Neural crest cell (in vitro differentiated cells): ENCODE measurements at places on chromosomes 7 and 10. TPM values are rescaled to one million over a fixed set of nuclear protein-coding genes. Genes with fewer than 3 reads are reported as not detected.
A peak's percentile ranks its signal among the peaks of the same experiment; 100 is the strongest.

GRCh38 chr7:121398246-121398645 is 2.1 kb upstream of the FAM3C start:
- H3K36me3 ChIP-seq, result no peaks in the 10 kb centered on the region
- H3K27ac ChIP-seq, result no peak overlapping the region
- peaks cover 24% of the 10 kb centered on the region for H3K4me1 ChIP-seq
- no peak for DNase-seq
- no peaks in the 10 kb centered on the region for H3K27me3 ChIP-seq

- H3K4me1 ChIP-seq, result peaks cover 19% of the 10 kb centered on the region
- DNase-seq, result no peak
- H3K36me3 ChIP-seq, result no peaks in the 10 kb centered on the region
- no peaks in the 10 kb centered on the region for H3K27me3 ChIP-seq
- H3K27ac ChIP-seq, result no peak overlapping the region
Measured at GRCh38 chr7:47444376-47445098, 137.4 kb downstream of the TNS3 start.

DNA sequence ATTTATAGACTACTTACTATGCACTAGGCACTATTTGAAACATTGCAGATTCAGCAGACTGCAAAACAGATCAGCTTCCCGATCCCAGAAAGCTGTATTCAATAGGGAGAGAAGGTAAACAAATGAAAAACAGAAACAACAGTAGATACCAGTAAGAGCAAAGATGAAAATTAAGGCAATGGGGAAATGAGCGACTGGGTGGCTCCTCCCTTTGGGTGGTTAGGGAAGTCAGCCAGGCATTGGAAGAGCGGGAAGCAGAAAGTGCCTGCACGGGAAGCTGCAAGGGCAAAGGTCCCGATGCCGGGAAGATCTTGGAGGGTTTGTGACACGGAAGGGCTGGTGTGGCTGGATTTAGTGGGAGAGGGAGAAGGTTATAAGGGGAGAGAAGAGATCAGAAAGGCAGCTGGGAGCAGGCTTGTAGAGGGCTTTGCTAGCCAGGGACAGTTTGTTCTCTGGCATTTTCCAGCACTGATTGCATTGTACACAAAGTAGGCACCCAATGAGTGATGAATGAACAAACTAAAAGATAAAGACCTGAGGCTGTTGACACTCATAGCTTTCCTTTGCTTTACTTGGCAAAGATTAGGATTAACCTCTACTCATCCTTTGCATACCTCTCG is 67.8 kb downstream of the NAMPT start:
- DNase-seq, result no peak
- H3K4me3 ChIP-seq, result no peak overlapping the region
- H3K27ac ChIP-seq, result peak overlapping the region; percentile 81
- H3K27me3 ChIP-seq, result peaks cover 4% of the 10 kb centered on the region
- peaks cover 2% of the 10 kb centered on the region for H3K36me3 ChIP-seq
- peaks cover 4% of the 10 kb centered on the region for H3K4me1 ChIP-seq

DNA sequence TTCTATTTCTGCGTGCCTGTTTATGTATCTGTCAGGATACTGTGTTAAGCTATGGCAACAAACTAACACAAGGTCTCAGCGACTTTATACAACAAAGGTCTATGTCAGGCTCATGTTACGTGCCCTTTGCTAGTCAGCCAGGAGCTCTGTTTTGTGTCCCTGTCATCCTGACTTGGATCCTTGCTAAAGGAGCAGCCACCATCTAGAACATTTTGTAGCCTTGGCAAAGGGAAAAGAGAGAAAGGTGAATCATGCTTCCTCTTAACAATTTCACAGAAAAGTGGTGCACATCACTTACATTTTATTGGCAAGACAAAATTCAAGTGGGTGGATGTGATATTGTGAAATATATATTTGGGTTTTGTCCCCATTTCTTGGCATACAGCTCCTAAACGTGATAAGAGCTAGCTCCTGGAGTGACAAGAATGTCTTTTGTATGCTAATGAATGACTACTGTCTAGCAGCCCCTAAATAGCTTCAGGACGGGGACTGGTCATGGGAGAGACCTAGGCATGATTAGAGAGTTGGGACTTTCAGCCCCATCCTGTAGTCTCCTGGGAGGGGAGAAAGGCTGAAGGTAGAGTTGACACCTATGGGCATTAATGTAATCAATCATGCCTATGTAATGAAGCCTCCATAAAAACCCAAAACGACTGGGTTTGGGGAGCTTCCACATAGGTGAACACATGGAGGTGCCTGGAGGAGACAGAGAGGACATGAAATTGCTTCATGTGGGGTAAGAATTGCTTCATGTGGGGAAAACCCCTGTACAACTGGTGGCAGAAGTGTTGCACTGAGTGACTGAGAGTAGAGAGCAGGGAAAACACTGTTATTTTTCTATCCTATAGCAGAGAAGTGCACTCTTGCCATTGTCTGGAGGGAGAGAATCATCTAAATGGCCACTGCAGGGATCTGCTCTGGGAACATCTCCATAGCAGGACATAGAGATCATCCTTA is 33.0 kb downstream of the MRPL32 start:
- H3K4me1 ChIP-seq, result no peaks in the 10 kb centered on the region
- no peaks in the 10 kb centered on the region for H3K36me3 ChIP-seq
- DNase-seq, result no peak
- H3K27ac ChIP-seq, result no peak overlapping the region

DNA sequence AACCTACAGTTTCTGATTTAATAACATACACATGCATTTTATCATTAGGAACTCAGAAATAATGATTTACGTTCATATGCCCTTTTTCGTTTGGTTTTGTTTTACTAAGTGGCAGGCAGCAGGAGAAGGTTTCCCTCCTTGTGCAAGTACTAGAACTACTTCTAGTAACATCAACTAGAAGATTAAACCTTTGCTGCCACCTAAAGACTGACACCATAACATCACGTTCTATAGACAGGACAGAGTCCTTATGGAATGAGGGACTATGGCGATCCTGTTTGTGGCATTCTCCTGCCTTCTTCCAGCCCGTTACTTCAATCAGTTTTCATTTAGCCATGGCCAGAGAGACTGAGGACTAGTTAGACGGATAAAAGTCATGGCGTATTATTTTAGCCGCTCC is 53.2 kb downstream of the GAD2 start:
- H3K4me3 ChIP-seq, result no peak overlapping the region
- H3K27me3 ChIP-seq, result peaks cover 2% of the 10 kb centered on the region
- H3K36me3 ChIP-seq, result no peaks in the 10 kb centered on the region
- H3K4me1 ChIP-seq, result peaks cover 4% of the 10 kb centered on the region
- no peak overlapping the region for H3K27ac ChIP-seq
- peak; percentile 8 for DNase-seq

DNA sequence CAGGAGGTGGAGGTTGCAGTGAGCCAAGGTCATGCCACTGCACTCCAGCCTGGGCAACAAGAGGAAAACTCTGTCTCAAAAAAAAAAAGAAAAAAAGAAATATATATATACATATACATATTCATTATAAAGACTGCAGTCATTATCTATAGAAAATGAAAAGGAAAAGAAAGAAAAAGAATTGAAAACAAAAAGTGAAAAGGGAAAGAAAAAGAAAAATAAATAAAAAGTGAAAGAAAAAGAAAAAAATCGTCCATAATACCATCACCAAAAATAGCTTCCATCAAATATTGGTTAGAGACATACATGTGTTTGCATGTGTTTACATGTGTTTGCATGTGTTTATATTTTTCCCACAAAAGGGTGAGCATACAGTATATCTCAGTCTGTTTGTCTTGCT is 105.5 kb upstream of the PARD3 start:
- H3K4me3 ChIP-seq, result no peak overlapping the region
- DNase-seq, result no peak
- no peak overlapping the region for H3K27ac ChIP-seq

GRCh38 chr7:151308791-151309190 is 32.8 kb upstream of the NUB1 start:
- H3K4me1 ChIP-seq, result peaks cover 17% of the 10 kb centered on the region
- no peak overlapping the region for H3K27ac ChIP-seq
- no peak for DNase-seq

DNA sequence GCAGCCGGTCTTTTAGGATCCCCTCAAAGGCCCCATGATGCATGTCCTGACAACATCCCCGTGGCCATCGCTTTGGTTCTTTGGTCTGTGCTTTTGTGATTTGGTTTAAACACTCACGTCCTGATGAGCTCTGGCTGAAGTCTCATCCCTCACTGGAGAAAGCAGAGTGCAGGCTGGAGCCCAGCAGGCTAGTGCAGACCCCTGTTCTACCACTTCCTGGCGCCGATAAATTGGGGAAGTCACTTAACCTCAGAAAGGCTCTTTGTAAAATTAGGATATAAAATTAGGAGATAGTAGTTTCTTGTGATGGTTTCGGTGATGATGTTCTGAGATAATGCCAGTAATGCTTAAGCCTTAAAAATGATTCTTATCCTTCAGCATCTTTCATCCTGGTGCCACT is 307.6 kb downstream of the GFRA1 start:
- H3K27me3 ChIP-seq, result no peaks in the 10 kb centered on the region
- peaks cover 5% of the 10 kb centered on the region for H3K4me1 ChIP-seq
- DNase-seq, result no peak
- H3K27ac ChIP-seq, result no peak overlapping the region
- no peak overlapping the region for H3K4me3 ChIP-seq

DNA sequence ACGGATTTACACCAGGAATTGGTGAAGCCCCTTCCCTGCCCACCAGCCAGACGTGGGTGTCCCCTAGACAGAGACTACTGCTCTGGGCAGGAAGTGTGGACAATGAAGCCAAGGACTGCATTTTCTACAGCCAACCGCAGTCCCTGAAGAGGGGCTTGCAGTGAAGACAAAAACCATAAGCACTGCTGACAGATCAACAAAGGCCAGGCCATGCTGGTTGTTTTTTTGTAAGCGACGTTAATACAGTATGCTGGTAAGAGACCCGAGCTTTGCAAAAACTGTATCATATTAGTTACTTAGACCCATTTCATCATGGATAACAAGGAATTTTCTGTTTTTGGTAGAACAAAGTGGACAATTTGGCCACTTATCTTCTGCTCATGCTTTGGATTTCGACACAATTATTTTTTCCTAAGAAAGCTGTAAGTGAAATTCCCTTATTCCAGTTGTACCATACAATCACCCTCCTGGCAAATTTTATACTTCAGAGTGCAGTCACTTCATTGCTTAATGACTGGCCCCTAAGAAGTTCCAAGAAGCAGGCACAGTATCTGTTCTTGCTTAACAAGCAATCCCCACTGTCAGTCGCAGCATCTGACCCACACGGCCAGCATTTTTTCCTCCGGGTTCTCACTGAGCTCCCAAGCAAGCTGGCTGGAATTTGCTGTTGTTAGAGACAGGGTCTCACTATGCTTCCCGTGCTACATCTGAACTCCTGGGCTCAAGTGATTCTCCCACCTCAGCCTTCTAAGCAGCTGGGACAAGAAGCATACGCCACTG is 163.5 kb downstream of the PARD3 start:
- no peak for DNase-seq
- H3K27me3 ChIP-seq, result no peaks in the 10 kb centered on the region
- no peaks in the 10 kb centered on the region for H3K36me3 ChIP-seq
- H3K4me3 ChIP-seq, result peak overlapping the region; percentile 59
- H3K27ac ChIP-seq, result no peak overlapping the region

- H3K27ac ChIP-seq, result no peak overlapping the region
- peaks cover 2% of the 10 kb centered on the region for H3K36me3 ChIP-seq
- H3K27me3 ChIP-seq, result no peaks in the 10 kb centered on the region
- peaks cover 7% of the 10 kb centered on the region for H3K4me1 ChIP-seq
Measured at GRCh38 chr7:78528964-78529363, 730.4 kb downstream of the PHTF2 start.

GRCh38 chr7:48094861-48095293 is 5.8 kb downstream of the UPP1 start:
- no peak overlapping the region for H3K27ac ChIP-seq
- no peak overlapping the region for H3K4me3 ChIP-seq
- H3K4me1 ChIP-seq, result peaks cover 16% of the 10 kb centered on the region
- H3K36me3 ChIP-seq, result peaks cover 6% of the 10 kb centered on the region
- H3K27me3 ChIP-seq, result no peaks in the 10 kb centered on the region

DNA sequence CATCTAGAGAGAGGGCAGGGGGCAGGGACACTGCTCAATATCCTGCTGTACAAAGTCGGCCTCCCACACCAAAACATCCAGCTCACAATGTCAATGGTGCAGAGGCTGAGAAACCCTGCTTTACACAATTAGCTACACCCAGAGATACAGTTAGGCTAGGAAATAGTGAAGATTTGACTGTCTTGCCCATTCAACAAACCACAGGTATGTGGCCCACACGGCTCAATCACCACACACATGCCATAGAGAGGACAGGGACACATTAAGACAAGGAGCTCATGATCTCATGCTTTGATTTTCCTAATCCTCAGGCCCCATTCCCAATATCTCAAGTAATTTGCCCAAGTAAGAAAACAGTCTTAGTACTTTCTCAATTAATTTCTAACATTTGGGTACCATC is 110.4 kb downstream of the OSBPL3 start:
- peaks cover 7% of the 10 kb centered on the region for H3K36me3 ChIP-seq
- no peaks in the 10 kb centered on the region for H3K27me3 ChIP-seq
- no peaks in the 10 kb centered on the region for H3K4me1 ChIP-seq
- H3K27ac ChIP-seq, result no peak overlapping the region
- DNase-seq, result no peak

DNA sequence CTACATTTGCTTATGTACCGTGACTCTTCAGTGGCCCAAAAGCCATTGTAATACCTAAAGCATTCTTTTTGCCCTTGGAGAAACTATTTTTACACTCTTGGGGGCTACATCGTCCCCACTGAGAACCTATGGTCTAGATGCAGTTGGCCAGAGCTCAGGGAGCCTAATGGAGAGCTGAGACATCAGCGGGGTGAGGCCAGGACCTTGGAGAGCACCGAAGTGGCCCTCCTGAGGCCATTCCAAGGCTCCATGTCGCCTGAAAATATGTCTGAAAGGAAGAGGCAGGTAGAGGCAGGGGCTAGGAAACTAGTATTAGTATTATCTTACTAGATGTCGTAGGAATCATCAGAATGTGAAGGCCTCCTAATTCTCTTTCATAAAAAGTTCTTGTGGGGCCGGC is 4.9 kb downstream of the PKD2L1 start:
- no peaks in the 10 kb centered on the region for H3K4me1 ChIP-seq
- DNase-seq, result no peak
- no peaks in the 10 kb centered on the region for H3K36me3 ChIP-seq
- no peak overlapping the region for H3K4me3 ChIP-seq

- no peak for DNase-seq
- H3K4me1 ChIP-seq, result peaks cover 13% of the 10 kb centered on the region
- H3K36me3 ChIP-seq, result no peaks in the 10 kb centered on the region
- no peak overlapping the region for H3K4me3 ChIP-seq
- peaks cover 11% of the 10 kb centered on the region for H3K27me3 ChIP-seq
Measured at GRCh38 chr7:46539892-46540483, 618.9 kb upstream of the IGFBP3 start.

The UNC5B gene
- 1.3 TPM in 2 replicates for total RNA-seq

The MSMB gene
- not detected in 2 replicates for total RNA-seq

The MRLN gene
- not detected in 2 replicates for total RNA-seq

The CCDC126 gene
- total RNA-seq, result 7.3 and 9.5 TPM in 2 replicates

The HSPA12A gene
- 7.4 and 7.6 TPM in 2 replicates for total RNA-seq

The GDF2 gene
- total RNA-seq, result not detected in 2 replicates

The KCP gene
- total RNA-seq, result 2.7 and 2.9 TPM in 2 replicates

The TET1 gene
- total RNA-seq, result 27.7 and 30.0 TPM in 2 replicates

The SPOCK2 gene
- total RNA-seq, result 1.4 and 1.5 TPM in 2 replicates

The NXPH1 gene
- 1.0 and 1.1 TPM in 2 replicates for total RNA-seq

The C7orf25 gene
- total RNA-seq, result 3.7 and 6.9 TPM in 2 replicates

The PON3 gene
- not detected in 2 replicates for total RNA-seq
